ENCODE measurements at places on chromosomes 6 and 20.

- no peak for DNase-seq
Measured at GRCh38 chr6:20875369-20875963, 341.2 kb downstream of the CDKAL1 start.

DNA sequence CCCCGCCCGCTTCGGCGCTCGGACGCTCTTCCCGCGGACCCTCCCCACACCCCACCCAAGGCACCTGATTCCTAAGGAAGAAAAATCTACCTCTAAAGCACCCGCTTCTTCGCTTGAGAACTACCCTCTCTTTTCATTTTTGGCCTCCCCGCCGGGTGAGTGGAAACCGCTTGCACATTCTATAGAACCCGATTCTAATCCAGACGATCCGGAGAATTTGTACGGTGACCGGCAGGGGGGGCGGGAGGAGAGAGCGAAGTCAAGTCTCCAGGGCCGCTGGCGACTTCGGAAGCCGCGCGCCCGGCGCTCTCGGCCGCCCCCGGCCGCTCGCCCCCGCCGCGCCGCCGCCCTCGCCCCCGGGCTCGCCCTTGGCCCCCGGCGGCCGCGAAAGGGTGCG is at the start of gene RBM24:
Gene RBM24, plus strand, starts transcription at position 262 of the 397 bp plus-strand sequence. CDS start 221 bp downstream, outside the sequence.
- DNase-seq = peak; percentile 40

DNA sequence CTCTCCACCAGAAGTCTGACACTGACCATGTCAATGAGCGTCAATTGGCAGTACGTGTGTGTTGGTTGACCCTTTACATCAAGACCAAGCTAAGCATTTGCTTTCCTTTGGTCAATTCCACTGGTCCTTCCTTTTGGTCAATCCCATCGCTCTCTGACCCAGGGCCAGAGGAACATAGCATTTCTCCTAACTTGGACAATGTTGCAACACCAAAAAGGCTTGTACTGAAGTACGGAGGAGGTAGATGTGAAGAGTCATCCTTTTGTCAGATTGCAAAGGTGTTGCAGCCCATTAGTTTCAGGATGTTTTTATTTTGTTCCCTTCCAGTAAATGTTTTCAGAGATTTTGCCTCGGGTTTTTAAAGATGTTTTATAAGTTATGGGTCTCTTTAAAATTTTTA is 24.6 kb downstream of the EDN1 start:
- no peak for DNase-seq

GRCh38 chr6:32974016-32974333 is 5.6 kb downstream of the BRD2 start:
- DNase-seq = peak; percentile 48

- peak; percentile 16 for DNase-seq
Measured at GRCh38 chr20:1664911-1665310, 7.3 kb upstream of the SIRPG start.

GRCh38 chr6:136318676-136319075 is 29.0 kb upstream of the BCLAF1 start:
- no peak for DNase-seq

All from GM13977 (cell line).